Activated naive CD4-positive, alpha-beta T cell (primary cell): ENCODE measurements at places on chromosomes 3 and 15.

DNA sequence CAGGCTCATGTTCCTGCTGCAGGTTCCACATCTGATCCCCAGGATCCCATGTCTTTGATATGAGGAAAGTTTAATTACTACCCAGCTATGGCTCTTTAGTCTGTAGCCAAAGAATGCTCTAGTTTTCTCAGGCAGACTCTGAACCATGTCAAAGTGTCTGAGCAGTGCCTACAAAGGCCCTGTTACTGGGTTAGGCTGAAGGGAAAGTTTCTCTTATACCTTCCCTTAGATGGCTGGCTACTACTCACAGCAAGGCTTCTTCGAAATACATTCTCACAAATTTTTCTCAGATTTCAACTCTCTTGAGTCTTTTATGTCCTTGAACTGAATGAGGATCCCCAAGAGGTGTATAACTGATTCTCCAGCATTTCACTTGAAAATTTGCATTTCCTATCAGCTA is 102.4 kb downstream of the NR1D2 start:
- DNase-seq = no peak

GRCh38 chr15:67134067-67134838 is 68.9 kb downstream of the SMAD3 start:
- no peak for DNase-seq

- DNase-seq = no peak
Observed at GRCh38 chr15:86871964-86872363, 792.3 kb downstream of the AGBL1 start.

DNA sequence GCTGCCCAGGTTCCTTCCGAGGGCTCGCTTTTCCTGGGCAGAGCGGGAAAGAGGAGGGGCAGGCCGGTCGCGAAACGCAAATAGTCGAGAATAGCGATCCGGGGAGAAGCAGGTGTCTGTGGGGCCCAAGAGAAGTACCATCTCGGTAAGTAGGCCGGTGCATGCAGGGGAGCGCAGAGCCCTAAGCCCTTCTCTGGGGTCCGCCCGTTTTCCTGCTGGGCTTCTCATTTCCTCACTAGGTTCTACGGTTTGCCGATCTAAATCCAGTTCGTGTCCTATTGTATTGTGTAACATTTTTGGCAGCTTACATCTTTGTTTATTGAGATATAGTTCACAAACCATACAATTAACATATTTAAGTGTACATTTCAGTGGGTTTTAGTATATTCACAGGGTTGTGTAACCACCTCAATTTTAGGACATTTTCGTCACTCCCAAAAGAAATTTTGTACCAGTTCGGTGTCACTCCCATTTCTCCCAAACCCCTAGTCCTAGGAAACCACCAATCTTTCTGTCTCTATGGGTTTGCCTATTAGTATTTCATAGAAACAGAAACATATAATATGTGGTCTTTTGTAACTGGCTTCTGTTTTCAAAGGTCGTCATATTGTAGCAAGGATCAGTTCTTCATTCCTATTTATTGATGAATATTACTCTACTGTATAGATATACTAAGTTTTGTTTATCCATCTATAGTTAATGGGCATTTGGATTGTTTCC is 6.8 kb upstream of the TRIM69 start:
- no peak for DNase-seq

- no peak for DNase-seq
Observed at GRCh38 chr3:194584866-194585265, 48.4 kb downstream of the TMEM44 start.

DNA sequence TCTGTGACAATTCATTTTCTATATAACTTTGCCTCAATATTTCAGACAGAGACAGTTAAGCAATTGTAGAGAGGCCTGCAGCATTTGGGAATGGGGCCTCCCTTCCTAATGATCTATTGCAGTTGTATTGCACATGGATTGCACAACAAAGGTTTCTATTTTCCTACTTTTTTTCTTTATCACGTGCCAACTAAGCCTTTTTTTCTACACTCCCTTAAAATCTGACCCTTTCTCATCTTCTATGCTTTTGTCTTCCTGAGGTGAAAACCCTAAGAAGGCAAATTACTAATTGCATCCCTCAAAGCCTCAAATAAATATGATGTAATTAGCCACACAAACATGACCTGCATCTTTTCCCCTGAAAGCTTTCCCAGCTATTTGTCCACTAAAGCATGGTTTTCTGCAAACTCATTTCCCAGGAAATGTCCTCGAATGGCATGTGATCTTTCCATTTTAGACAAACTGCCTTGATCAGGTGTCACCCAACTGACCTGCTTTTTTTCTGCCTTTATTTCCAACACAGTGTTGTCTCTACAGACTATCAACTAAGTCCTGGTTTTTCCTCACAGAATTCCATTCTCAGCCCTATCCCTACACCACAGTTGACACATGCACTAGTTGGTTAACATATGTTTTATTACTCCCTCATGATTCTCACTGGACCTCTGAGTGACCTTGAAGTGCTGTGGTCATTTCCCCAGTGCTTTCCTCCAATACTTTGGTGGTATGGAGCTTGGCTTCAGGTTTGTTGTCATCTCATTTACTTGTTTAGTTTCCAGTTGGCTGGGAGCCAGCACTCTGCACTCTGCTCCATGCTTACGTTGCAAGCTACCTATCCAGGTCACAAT is 31.9 kb upstream of the TSC22D2 start:
- no peak for DNase-seq

- DNase-seq = no peak
Observed at GRCh38 chr3:11204697-11205348, 50.5 kb downstream of the HRH1 start.

GRCh38 chr3:132014105-132014504 is 20.7 kb downstream of the CPNE4 start:
- DNase-seq = no peak

DNA sequence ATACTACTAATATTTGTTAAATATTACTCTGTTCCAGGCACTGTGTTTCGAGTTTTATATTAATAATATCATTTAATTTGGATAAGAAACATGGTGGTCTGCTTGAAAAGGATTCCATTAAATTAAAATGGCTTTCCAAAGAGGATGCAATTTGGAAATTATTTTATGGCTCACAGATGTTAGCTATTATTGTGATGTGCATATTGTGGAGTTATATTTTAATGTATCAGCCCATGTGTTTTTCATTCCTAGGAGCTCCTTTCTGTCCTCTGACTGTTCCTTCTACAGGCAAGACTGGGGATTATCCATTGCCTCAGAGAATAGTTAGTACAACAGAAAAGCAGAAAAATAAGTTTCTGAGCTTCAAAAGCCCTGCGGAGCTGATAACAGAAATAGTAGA is 376.7 kb upstream of the PDZRN3 start:
- DNase-seq = no peak

- DNase-seq = no peak
Observed at GRCh38 chr3:62277450-62277849, 95.9 kb downstream of the FEZF2 start.

GRCh38 chr3:12990781-12991480 is 82.3 kb downstream of the IQSEC1 start:
- DNase-seq = no peak

- DNase-seq = no peak
Observed at GRCh38 chr15:74270854-74271520, 34.9 kb downstream of the CCDC33 start.

- no peak for DNase-seq
Observed at GRCh38 chr3:191412759-191413158, 48.2 kb upstream of the PYDC2 start.

DNA sequence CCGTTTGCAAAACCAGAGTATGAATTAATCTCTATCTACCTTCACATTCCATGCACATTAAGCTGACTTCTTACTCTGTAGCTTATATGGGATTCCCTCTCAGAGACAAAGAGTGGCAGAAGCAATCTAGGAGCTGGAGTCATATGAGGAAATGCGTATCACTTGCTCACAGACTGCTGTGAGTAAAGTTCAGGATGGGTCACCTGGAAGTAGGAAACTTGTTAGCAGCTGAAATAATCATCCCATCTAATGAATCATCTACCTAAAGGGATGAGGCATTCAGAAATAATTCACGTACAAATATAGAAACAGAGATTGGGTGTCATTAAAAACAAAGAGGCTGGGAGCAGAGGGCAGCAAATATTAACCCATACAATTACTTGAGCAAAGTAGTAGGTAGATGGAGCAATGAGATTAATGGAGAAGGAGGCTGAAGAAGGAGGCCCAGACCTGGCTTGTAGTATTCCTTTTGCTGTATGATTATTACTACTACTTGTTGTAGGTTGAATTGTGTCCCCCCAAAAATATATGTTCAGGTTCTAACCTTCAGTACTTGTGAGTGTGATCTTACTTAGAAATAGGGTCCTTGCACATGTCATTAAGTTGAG is 866.3 kb downstream of the ROBO2 start:
- DNase-seq = no peak

GRCh38 chr3:39180183-39180545 is 12.2 kb downstream of the XIRP1 start:
- no peak for DNase-seq

DNA sequence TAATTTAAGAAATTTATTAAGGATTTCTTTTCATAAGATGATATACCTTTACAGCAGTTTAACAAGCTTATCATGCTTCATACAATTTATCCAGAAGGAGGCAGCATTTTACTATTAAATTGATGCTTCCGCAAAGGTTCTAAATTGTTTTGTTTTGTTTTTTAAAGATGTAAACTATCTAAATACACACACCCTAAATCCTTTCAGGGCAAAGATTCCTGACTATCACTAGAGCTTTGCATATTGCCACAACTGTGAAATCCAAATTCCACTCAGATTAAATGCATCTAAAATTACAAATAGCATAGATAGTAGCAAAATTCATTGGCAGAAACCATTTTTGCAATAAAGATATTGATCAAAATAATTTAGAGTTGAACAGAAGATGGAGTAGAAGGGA is 44.5 kb upstream of the CCNL1 start:
- no peak for DNase-seq

DNA sequence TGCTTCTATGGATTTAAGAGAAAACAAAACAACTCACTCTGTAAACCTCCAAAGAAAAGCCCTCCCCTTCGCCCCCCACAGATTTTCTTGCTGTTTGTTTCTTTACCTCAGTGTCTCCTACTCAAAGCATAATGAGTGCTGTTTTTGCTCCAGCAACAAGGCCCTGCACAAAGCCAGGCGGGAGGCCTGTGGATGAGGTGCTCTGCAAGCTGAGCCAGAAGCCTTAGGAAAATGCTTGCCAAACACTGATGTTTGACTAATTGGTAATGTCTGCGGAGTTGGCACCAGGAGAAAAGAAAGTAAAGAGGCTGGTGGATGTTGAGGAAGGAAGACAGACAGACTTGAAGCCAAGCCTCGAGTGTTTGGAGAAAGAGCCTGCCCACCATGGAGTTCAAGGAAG is 99.7 kb downstream of the RARB start:
- no peak for DNase-seq

GRCh38 chr3:163572856-163573255 is 1505.4 kb downstream of the SI start:
- no peak for DNase-seq

DNA sequence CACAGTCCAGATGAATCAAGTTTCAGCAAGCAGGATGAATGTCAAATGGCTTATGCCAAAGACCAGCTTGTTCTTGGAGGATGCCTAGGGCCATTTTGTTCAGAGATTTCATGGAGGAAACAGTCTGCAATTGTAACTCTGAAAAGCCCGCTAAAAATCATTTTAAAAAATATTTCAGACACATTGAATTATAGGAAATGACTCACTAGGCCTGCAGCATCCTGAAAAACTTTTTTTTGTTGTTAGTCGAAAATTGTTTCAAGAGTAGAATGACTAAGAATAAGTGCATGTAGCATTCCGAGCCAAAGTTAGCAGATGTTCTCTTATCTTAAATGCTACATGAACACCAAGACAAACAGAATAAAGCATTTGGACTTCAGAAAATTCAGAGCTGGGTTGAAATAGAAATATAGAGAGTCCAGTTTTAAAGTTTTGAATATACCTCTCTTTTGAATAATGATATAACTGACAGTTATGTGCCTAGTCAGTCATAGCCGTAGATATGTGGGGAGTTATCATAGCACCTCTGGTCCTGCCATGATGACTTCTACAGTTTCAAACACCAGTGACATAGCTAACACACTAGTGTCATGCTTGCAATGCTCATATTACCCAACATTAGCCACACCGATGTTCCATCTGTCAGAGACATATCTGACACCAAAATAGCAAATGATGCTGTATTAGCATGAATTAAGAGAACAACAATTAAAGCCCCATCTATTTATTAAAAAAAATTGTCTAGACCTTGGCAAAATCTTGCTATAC is 1462.8 kb upstream of the GBE1 start:
- DNase-seq = no peak

- no peak for DNase-seq
Observed at GRCh38 chr3:19155375-19155774, 7.1 kb downstream of the KCNH8 start.

GRCh38 chr15:46270481-46271147 is 635.8 kb downstream of the SQOR start:
- DNase-seq = no peak

GRCh38 chr3:26622621-26623418 is at the start of gene LRRC3B:
LRRC3B (plus strand) TSS chr3:26622772; CDS start chr3:26709673, 86,901 bp downstream.
- DNase-seq = no peak

DNA sequence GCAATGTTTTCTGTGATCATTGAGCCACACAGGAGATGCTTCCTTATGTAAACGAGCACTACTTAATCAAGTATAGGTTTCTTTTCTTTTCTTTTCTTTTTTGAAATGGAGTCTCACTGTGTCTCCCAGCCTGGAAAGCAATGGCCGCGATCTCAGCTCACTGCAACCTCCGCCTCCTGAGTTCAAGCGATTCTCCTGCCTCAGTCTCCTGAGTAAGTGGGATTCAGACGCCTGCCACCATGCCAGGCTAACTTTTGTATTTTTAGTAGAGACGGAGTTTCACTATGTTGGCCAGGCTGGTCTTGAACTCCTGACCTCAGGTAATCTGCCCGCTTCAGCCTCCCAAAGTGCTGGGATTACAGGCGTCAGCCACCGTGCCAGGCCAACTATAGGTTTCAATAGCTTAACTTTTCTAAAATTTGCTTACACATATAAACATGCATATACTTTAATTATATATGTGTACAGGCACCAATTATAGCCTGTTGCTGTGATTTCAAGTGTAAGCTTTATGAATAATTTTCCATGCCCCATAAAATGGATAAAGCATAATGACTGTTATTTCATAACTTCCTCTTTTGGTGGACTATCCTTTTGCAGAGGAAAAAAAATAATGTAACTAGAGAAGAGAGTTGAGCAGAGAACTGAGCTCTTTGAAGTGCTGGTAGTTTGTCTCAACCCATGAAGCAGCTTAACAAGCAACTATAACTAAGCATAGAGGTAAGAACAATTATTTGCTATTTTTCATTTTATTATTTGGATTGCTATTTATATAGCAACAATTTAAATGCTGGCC is 24.8 kb upstream of the MBNL1 start:
- peak; percentile 10 for DNase-seq

DNA sequence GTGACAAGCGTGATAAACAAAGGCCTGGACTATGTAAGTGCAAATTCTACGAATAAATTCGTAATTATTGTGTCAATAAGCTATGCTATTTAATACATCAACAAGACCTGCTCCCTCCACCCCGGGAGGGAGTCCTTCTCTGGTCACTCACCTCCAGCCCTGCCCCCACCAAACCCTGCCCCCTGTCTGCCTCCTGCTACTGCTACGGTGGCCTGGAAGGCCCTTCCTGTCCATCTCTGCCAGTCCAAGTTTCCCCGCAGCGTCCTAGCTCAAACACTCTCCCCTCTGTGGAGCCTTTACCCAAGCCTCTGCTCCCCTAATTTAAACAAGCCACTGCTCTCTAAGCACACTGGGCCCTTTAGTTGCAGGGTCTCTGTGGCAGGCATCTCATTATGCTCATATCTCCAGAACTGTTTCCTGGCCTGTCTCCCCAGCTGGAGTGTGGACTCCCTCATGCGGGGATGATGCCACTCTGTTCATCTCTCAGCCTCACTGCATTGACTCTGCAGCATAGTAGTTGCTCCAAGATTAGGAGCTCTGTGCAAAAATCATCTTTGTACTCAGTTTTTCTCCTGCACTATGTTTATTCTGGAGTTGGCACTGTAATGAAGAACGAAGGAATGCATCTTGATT is 241.2 kb downstream of the NTRK3 start:
- no peak for DNase-seq
